ENCODE measurements at places on chromosomes 11 and 22.

- no peak for DNase-seq
Measured at GRCh38 chr11:77102246-77103210, at the start of gene OMP. OMP (plus strand) TSS chr11:77102840; CDS start chr11:77102840, 0 bp downstream.

DNA sequence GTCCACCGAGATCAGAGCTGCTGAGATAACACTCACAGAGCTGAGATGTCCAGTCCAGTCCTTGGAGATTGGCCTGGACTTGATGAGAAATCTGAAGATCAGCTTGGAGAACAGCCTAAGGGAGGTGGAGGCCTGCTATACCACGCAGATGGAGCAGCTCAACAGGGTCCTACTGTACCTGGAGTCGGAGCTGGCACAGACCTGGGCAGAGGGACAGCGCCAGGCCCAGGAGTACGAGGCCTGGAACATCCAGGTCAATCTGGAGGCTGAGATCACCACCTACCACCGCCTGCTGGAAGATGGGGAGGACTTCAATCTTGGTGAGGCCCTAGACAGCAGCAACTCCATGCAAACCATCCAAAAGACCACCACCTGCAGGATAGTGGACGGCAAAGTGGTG is 33.1 kb downstream of the CLTCL1 start:
- DNase-seq: no peak

GRCh38 chr11:126431401-126432064 is 76.0 kb downstream of the ST3GAL4 start:
- peak; percentile 91 for DNase-seq

DNA sequence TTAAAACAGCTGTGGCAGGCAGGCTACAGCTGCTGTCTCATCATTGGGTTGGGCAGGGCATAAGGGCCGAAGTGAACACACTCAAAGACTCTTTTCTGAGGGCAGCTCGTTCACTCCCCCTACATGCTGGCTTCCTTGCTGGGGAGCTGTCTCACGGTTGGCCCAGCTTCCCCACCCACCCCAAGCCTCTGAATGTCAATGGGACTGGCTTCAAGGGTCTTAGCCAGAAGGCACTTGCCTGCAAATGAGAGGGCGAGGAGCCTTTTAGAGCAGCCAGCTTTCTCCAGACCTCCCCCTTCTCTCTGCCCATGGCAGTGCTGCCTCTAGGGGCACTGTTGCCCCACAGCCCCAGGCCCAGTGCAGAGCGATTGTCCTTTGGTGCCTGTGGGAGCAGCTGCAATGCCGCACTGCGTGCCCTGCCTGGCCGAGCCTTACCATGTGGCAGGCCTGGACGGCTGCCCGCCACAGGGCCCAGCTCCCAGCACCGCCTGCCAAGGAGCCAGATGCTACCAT is 94.7 kb upstream of the RASSF10 start:
- DNase-seq: no peak

- no peak for DNase-seq
Measured at GRCh38 chr22:29658176-29658575, 54.7 kb downstream of the NF2 start.

DNA sequence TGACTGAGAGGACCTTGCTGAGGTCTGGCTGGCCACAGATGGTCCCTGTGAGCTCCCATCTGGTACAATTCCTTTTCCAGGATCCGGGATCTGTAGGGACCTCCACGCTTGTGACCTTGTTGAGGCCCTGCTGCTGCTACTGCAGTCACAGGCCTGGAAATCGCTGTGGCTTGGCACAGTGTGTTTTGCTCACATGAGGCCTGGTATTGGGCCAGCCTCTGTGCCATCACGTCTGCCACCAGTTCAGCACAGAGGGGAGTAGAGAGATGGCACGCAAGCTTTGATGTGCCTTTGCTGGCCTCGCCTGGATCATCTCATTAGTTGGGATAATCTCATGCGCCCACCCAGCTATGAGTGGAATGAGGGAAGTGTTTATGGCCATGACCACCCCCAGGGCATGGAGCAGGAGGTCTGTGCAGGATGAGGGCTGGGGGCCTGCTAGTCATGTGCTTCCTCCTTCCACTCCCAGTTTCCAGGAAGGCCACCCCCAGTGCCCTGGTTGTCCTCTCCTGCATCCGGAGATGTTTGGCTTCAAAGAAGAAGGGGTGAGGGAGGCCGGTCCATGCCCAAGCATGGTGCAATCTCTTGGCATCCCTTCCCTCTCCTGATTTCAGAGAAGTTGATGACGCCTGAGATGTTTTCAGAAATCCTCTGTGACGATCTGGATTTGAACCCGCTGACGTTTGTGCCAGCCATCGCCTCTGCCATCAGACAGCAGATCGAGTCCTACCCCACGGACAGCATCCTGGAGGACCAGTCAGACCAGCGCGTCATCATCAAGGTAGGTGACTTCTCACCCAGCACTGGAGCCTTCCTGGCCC is 22.4 kb downstream of the DERL3 start:
- DNase-seq: no peak

- DNase-seq: no peak
Measured at GRCh38 chr11:97254790-97255189, 865.0 kb downstream of the JRKL start.

DNA sequence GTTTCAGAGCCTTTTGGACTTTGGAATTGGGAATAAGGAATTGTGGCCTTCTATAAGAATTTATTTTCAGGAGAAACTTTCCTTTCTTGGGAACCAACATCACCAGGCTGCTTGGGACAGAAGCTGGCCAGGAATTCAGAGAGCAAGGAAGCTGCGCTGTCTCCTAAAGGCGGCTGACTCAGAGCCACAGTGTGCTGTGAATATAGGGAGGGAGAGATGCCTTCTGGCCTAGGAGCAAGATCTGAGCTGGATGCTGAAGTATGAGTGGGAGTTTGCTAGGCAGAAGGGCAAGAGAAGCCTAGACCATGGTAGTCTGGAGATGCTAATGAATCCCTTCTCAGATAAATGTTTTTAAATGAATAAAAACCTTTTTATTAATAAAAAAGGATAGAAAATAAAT is 213.7 kb upstream of the TBCEL start:
- DNase-seq: peak; percentile 36

GRCh38 chr11:95505927-95506426 is 275.0 kb upstream of the SESN3 start:
- DNase-seq: peak; percentile 18

DNA sequence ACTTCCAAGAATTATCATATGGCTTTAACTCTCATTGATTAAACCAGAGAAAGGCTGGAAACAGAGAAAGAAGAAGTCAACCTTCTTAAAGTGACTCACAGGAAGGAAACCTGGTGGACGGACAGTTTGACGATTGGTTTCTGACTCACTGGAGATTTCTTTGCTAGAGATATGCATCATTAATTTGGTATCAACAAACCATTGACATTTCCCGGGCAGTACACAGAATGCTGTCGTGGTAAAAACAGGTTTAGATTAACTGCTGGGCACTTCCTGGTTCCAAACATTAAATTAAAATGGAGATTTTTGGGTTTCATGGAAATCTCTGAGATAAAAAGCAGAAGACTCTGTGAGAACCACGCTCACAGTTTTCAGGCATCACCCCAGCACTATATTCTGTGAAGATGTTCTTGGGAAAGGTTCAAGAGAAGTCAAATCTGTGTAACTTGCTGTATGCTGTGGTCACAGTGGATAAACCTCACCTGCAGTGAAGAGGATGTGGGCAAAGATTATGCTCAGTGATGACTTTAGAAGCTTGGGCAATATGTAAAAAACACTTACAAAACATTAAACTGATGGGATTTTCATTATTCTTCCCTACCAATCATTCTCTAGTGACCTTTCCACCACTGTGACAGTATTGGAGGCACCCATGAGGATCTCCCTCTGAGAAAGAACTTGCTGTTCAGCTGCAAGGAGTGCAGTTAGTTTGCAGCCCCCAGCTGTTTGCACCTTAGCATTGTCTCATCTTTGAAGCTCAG is 61.1 kb upstream of the CD44 start:
- DNase-seq: peak; percentile 94

GRCh38 chr22:38870312-38870741 is 1.7 kb downstream of the CBX6 start:
- peak; percentile 79 for DNase-seq

- no peak for DNase-seq
Measured at GRCh38 chr11:62127426-62127825, 3.6 kb downstream of the INCENP start.

DNA sequence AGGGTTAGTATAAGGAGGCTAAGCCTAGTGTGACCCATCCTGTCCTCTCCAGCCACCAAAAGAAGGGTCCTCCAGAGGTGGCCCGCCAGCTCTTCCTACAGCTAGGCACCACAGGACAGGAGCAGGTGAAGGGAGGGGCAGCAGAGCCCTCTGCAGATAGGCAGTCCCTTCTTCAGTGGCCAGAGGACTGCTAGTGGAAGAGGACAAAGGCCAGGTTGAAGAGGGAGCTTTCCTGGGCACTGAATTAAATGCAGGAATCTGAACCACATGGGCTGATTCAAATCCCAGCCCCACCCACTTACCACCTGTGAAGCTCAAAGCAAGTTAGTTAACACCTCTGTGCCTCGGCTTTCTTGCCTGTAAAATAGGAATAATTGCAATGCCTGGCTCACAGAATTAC is 409.5 kb downstream of the NXPE2 start:
- no peak for DNase-seq

DNA sequence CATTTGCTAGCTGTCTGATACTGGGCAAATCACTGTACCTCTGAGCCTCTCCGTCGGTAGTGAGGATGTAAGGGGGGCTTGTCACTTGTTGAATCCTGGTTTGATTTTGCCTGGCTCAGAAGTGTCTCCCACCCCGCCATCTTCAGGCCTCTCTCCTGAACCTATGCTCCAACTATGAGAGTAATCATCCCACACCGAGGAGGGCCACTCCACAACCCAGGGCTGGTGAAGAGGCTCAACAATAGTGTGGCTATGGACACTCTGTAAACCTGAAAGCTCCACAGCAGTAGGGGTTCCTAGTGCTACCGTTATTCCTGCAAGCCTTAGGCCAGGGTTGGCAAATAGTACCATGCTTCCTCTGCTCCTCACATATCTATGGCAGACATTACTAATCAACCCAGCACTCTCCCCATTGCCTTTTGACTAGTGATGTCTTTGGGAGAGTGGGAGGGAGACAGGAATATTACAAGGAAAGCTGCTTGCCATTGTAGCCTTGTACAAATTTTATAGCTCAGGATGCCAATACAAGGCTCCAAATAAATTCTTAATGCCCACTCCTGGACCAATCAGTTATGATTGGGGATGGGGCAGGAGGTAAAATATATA is 134.0 kb upstream of the TEAD1 start:
- DNase-seq: peak; percentile 69

DNA sequence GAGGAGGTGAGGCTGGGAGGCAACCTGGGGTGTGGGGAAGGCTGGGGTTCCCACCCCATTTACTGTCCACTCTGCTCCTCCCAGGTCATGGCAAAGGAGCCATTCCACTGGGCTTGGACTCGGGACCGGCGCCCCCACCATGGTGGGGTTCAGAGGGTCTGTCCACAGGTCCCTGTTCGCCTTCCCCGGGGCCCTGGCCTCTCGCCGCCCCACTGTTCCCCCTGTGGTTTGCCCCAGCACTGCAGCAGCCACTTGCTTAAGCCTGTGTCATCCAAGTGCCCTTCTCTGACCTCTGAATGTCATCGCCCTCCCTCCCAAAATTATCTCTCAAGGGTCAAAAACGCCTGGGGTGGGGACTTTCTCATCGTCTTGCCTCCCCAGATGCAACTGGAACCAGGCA is 2.6 kb downstream of the SPDYC start:
- DNase-seq: no peak

- DNase-seq: no peak
Measured at GRCh38 chr11:18669711-18670110, 28.9 kb upstream of the TMEM86A start.

GRCh38 chr11:66238786-66239413 is 29.5 kb upstream of the RAB1B start:
- DNase-seq: no peak

GRCh38 chr11:9047964-9048523 is 43.4 kb downstream of the SCUBE2 start:
- DNase-seq: no peak

- DNase-seq: no peak
Measured at GRCh38 chr22:49396817-49397216, 430.9 kb downstream of the BRD1 start.

DNA sequence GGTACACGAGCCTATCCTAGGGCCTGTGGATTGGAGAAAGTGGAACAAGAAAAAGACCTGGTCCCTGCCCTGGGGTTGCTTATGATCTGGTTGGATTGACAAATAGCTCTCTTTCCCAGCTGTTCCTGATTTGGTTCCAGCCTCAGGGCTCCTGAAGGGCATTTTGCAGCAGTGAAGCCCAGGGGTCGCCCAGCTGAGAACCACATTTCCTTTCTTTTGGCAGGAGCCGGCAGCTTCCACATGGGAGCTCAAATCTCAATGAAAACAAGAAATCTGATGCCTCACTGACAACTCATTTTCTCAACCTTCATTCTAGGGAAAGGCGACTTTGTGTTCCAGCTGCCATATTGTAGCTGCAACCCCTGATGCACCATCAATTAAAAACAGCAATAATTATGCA is 140.6 kb upstream of the CADM1 start:
- no peak for DNase-seq

- DNase-seq: peak; percentile 61
Measured at GRCh38 chr22:32557444-32557843, 82.8 kb downstream of the FBXO7 start.

- no peak for DNase-seq
Measured at GRCh38 chr11:5293028-5293427, 8.7 kb downstream of the OR51B4 start.

DNA sequence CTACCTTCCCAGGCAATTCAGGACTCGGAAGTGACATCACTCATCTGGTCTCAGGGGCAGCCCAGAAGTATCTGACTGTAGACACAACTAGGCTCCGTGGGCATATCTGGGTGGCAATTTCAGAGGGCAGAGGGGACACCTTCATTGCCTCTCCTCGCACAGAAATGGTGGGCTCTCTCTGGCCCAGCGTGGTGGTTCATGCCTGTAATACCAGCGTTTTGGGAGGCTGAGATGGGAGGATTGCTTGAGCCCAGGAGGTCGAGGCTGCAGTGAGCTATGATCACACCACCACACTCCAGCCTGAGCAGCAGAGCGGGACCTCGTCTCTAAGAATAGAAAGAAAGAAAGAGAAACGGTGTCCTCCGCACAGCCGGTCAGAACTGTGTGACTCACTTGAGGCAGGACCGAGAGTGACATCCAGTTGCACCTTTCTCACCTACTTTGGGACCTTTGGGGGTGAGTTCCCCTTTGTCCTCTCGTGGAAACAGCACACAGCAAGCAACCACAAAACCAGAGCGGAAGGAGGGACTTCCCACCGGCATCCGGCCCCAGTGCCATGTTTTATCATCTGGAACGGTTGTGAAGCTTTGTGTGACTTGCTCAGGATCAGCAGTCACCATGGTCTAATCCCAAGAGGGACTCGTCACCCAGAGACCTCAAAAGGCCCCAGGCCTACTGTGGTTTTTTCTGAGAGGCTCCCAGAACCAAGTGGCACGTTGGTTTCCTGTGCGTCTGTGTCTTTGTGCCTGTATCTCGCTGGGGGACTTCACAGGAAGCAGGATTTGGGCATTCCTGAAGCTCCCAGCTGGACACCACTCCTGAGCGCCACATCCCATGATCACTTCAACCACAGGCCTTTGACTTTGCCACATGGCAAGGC is 38.4 kb upstream of the EMID1 start:
- DNase-seq: peak; percentile 48

- DNase-seq: no peak
Measured at GRCh38 chr22:45576273-45576625, 73.6 kb downstream of the FBLN1 start.
